ENCODE measurements at places on chromosomes 5 and 9.

DNA sequence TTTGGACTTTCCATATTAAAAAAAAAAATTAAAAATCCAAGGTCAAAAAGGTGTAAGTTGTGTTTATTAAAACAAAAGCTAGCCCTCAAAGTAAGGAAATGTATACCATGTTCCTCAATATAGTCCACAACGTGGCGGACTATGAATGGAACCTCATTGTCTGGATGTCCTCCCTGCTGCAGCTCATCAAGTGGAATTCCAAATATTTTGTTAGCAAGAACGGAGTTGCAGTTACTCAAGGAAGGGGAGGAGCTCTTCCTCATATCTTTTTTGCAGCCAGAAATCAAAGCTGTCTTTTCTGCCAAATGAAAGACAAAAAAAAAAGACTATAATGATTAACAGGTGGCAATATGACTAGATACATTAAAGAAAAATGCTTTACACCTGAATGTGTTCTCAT is 14.0 kb downstream of the FAM13B start:
- DNase-seq = no peak

DNA sequence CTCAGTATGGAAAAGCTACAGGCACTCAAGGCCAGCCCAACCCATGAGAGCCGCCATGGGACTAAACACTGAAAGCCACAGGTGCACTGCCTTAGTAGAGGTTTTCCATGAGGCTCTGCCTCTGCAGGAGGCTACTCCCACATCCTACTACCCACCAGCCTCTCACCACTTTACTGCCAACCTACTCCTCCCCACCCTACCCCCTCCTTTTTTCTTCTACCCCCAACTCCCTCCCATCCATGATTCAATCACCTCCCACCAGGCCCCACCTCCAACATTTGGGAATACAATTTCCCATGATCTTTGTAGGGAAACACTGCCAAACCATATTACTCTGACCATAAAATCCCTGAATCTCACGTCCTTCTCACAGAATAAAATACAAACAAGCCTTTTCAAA is 101.6 kb upstream of the CTSV start:
- no peak for DNase-seq

- no peak for DNase-seq
Observed at GRCh38 chr9:121871431-121872025, 220.1 kb downstream of the DAB2IP start.

DNA sequence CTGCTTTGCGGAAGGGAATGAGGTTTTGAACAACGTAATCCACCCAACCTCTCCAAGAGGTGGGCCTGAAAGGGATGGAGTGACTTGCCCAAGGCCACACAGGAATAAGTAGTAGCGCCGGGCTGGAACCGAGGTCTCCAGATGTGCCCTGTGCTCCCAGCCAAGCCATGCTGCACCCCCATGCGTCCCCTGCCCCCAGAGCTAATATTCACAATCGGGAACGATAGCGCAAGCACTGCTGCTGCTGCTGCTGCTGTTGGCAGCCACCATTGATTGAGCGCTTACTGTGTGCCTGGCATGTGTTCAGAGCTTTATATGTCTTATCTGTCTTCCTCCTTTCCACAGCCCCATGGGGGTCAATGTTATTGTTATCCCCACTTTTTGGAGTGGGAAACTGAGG is 43.9 kb downstream of the AMBP start:
- no peak for DNase-seq

- DNase-seq = no peak
Observed at GRCh38 chr9:113741886-113742854, 133.9 kb upstream of the ZNF618 start.

DNA sequence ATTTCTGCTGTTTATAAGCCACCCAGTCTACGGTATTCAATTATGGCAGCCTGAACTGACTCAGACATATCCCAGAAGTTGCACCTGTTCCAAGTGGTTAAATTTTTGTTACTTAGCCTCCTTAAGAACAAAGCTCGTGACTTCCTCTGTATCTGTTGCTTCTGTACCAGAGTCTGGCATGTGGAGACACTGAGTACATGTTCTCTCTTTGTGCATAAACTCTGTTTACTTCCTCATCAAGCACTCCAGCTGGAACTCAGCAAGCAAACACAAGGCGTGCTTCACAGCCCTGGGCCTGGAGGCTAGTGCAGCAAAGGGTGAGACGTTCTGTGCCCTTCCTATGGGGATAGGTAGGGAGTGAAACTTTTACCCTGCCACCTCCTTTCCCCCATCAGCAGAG is 19.0 kb downstream of the C9orf152 start:
- DNase-seq = no peak

GRCh38 chr5:360257-361027 is 38.9 kb downstream of the AHRR start:
- no peak for DNase-seq

DNA sequence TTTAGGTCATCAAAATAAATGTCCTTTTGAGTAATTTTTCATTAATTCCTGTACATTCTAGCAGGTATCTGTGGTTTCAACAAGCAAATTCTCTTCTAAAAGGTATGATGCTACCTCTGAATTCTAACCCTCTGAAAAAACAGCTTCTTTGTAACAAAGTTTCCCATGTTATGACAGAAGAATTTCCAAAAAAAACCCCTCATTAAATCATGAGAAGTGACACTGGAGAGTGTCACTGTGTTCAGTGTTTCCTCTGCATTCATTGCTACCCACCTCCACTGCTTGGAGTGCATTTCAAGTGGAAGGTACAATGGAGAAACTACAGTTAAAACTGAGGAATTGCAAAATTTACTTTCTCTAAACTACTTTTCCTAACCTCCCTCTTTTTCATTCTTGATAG is 10.1 kb downstream of the CDKN2A start:
- DNase-seq = no peak

DNA sequence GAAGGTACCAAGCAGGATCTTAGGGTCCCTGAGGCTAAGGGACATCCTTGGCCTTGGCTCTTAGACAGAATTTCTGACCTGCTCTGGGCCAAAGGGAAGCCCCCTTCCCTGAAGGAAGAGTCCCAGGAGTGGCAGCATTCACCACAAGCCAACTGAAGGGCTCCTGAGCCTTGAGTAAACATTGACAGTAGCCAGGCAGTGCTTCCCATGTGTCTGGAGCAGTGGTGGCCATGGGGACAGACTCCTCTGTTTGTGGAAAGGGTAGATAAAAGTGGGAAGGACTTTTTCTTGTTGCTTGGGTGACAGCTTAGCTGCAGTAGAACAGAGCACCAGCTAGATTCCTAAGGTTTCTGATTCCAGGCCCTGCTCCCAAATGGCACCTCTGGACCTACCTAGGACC is 61.4 kb upstream of the VLDLR start:
- DNase-seq = no peak

- peak; percentile 60 for DNase-seq
Observed at GRCh38 chr9:129887334-129888292, 52.4 kb downstream of the USP20 start.

GRCh38 chr9:96048104-96048955 is 172.8 kb downstream of the ERCC6L2 start:
- DNase-seq = no peak

DNA sequence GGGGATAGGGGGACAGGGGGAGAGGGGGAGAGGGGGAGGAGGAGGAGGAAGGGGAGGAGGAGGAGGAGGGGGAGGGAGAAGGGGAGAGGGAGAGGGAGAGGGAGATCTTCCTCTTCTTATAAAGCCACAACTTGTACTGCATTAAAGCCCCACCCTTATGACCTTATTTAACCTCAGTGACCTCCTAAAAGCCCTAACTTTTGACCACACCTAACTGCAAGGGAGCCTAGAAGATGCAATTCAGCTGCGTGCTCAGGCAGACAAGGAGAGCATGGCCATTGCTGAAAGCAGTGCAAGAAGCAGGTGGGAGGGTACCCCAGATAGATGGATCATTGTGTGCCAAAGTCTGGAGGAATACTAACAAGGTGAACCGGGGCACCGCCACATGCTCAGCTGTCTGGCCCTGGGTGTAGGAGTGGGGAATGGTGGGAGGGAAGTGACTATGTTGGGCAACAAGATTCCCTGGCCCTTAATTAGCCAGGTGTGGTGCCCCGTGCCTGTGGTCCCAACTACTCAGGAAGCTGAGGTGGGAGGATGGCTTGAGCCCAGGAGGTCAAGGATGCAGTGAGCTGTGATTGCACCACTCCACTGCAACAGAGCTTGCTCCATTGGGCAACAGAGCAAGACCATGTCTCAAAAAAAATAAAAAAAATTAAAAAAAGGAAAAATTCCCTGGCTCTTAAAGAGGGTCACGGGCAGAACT is 125.4 kb upstream of the BOD1 start:
- no peak for DNase-seq

DNA sequence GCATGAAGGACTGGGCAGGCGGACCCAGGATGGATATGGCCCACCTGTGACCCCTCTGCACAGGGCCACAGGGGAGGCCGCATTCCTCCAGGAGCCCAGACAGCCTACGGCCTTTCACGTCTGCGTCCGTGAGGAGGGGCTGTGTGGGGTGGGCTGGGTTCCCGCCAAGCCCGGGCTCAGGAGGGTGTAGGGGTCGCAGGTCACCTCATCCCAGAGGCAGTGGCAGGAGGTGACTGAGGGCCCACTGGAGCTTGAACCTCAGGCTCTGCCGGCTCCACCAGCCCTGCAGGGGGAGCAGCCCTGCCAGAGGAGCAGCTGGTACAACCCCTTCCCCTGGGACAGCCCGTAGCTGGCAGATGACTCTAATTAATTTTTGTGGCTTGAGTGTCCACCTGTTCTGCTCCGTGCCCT is 40.7 kb upstream of the CACNA1B start:
- DNase-seq = no peak

- no peak for DNase-seq
Observed at GRCh38 chr5:6736524-6737042, 23.4 kb downstream of the TENT4A start.

DNA sequence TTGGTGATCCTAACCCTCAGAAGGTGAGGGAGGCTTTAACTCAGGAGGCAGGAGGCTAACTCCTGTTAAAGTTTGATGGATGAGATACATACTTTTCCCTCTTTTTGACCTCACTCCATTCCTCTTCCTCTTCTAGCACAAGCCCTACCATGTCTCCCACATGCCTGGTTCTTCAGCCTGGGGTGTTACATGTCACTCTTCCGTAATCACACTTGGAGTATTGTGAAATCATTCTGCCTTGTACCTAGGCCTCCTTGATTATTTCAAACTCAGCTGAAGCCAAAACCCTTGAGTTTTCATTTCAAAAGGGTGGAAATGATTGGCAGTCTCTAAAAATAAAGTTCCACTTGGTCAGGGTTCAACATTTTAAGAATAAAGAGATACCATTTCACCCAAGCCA is 1.8 kb downstream of the PLAC8L1 start:
- DNase-seq = no peak

- no peak for DNase-seq
Observed at GRCh38 chr5:25451294-25451693, 806.5 kb upstream of the CDH10 start.

DNA sequence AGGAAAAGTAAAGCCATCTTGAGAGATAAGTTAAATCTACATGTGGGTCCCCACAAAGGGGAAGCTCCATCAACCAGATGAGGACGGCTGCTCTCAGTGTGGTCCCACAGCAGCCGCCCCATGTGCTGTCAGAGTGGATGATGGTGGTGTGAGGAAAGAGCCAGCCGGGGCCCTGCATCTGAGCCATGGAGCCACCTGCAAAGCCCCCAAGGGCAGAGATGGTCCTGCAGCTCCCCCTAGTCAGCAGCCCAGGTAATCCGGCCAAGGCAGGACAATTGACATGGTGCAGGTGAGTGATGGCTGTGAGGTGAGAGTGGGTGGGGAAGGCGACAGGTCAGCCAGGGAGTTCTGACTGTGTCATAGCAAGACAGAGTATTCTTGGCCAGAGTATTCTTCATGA is 458.8 kb downstream of the ICE1 start:
- no peak for DNase-seq

DNA sequence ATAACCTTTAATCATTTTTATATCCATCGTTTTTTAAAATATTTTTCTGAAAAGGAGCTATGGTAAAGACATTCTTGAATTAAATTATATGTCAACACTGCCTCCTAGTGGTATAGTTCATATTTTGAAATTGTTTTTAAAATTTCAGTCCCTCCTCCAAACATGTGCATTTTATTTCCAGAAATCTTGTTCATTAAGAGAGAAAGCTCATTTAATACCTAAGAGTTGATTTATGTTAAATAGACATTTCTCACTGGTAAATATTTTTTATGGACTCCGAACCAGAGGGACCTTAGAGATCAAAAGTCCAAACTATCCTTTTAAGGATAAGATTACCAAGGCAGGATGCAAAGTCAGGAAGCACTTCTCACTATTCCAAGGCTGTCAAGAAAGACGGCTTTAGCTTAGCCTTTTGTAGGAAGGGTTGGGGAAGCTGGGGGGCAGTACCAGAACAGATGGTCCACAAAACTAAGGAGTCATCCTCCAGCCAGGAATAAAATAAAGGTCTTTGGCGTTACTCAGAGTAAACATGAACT is 21.6 kb downstream of the BHMT start:
- no peak for DNase-seq

DNA sequence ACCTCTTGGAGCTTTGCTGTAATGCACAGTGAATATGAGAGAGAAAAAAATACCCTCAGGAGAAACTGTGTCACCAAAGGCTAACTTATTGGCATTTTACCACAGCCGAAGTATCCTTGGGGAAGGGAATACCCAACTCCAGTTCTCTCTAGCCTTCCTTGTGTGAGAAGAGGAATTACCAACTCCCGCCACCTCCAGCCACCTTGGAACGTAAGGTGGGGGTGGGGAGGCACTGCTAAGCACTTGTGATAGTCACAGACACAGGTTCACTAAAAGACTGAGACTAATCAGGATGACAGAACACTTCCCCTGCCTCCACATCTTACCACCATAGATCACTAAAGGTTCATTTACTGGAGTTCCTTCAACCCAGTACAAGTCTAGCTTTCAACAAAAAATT is 102.0 kb upstream of the ADAMTS19 start:
- DNase-seq = no peak

- DNase-seq = no peak
Observed at GRCh38 chr9:68794898-68795297, 89.9 kb downstream of the PIP5K1B start.

DNA sequence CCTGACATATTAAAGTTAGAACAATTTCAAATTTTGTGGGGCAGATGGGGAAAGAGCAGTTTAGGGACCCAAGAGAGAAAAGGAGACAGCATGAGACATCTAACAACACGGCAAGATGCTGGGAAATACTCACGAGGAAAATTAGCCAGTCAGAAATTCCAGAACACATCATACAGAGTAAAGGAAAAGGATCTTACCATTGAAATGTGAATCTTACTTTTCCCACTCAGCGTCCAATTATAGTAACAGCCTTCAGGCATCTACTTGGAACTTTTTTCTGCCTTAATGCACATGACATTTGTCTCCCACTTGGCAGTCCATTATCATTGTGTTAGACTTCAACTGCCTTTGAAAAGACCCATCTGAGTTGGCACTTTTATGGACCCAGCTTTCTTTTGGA is 189.7 kb upstream of the SLC27A6 start:
- no peak for DNase-seq

- DNase-seq = no peak
Observed at GRCh38 chr9:1986341-1986740, 28.8 kb upstream of the SMARCA2 start.

DNA sequence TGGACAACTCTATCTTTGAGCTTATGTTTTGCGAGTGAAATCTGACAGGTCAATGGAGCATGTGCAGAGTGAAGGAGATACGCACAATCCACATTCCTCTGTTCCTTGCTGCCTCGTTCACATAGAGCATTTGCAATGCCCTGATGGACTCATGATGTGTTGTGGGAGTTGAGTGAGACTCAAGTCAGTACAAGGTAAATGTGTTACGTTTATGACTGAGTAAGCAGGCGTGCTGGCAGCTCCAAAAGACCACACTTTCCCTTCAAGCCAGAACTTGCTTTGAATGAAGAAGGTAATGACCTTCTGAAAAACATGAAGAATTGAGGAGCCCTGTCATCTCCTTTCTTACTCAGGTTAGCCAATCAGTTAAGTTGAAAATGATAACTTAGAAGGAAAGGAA is 477.8 kb downstream of the CTNND2 start:
- DNase-seq = no peak

GRCh38 chr5:77339337-77339890 is 128.9 kb downstream of the PDE8B start:
- DNase-seq = no peak

All from CD4-positive, alpha-beta T cell treated with Interleukin-6 for 4 hours (primary cell).